ENCODE measurements at places on chromosomes 12 and 14. TPM values are rescaled to one million over a fixed set of nuclear protein-coding genes. Genes with fewer than 3 reads are reported as not detected.

Gene LRP1-AS
- not detected for total RNA-seq

Gene GZMB
- 1.3 TPM for total RNA-seq

Gene NELL2
- total RNA-seq, result 0.65 TPM

Gene CCDC60
- total RNA-seq, result not detected

Gene CRIP1
- 71.8 TPM for total RNA-seq

Gene TWF1
- 11.9 TPM for total RNA-seq

Gene CTSG
- 2.4 TPM for total RNA-seq

Gene AQP6
- total RNA-seq, result not detected

Gene CDH24
- total RNA-seq, result 1.6 TPM

Gene SLIRP
- total RNA-seq, result 212 TPM

Gene B4GALNT3
- 32.1 TPM for total RNA-seq

Gene KLHDC1
- 5.9 TPM for total RNA-seq

Gene CLEC4C
- total RNA-seq, result not detected

Gene COX8C
- total RNA-seq, result 0.94 TPM

DNA sequence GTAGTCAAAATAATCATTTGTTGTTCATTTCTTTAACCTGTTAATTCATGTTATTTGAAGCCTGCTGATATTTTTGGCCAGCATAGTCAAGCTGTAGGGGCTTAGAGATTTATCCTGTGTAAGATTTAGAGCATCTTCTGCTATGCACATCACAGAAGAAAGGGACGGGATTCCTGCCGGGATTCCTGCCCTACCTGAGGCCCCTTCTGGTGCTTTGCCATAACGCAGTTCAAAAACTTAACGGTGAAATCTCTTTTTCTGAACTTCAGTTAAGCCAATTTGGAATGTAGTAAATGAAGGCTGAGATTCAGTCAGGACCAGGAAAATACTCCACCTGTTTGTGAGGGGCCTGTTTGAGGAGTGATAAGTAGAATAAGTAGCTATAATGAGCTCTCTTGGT is 50.7 kb upstream of the TMEM260 start:
- no peak for DNase-seq

- DNase-seq, result no peak
Measured at GRCh38 chr14:60184146-60184904, 19.1 kb upstream of the DHRS7 start.

- no peak for DNase-seq
Measured at GRCh38 chr14:75175677-75176141, 703 bp downstream of the TMED10 start.

GRCh38 chr12:109804820-109805761 is 28.1 kb downstream of the TRPV4 start:
- peak; percentile 83 for DNase-seq

DNA sequence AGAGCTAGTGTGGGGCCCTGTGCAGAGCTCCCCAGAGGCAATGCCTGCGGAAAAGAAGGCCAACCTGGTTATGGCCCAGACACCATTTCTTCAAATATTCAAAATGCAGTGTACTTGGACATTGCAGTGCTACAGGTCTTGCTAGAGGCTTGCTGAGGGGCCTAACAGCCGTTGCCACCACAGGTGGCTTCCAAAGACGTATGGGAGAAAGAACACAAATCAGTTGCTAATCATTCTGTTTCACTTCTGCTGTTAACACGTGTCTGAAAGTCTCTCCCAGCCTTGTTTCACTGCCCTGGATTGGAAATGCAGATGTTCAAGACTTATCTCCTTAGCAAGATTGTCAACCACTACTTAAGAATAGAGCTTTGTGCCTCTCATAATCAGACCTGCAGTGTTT is 925.9 kb downstream of the GALC start:
- no peak for DNase-seq

DNA sequence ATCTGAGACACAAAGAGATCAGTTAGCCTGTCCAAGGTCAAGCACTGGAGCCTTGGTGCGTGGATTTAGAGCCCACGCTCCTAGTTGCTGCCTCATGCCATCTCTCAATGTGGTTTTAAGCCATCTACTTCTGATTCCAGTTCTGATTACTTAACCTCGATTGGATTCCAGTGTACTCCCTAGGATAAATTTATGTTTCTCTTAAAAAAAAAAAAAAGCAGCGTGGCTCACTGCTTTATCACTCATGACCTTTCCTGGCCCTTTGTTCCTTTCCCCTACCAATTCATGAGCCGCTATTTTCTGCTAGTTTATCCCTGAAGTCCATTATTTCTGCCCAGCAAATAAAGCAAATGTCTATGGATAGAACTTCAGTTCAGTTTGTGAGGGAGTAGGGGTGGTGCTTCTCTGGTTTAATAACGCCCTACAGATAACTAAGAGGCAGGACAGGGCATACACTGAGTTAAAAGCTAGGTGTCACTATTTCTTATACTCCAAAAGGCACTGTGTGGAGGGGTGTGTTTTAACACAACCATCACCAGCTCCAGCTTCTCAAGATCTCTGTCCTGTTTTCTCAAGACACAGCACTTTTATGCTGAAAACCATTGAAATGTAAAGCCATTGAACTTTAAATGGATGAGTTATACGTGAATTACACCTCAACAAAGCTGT is 9.8 kb upstream of the PARP11 start:
- DNase-seq, result no peak

GRCh38 chr12:60101715-60102114 is 505.9 kb downstream of the SLC16A7 start:
- DNase-seq, result no peak

DNA sequence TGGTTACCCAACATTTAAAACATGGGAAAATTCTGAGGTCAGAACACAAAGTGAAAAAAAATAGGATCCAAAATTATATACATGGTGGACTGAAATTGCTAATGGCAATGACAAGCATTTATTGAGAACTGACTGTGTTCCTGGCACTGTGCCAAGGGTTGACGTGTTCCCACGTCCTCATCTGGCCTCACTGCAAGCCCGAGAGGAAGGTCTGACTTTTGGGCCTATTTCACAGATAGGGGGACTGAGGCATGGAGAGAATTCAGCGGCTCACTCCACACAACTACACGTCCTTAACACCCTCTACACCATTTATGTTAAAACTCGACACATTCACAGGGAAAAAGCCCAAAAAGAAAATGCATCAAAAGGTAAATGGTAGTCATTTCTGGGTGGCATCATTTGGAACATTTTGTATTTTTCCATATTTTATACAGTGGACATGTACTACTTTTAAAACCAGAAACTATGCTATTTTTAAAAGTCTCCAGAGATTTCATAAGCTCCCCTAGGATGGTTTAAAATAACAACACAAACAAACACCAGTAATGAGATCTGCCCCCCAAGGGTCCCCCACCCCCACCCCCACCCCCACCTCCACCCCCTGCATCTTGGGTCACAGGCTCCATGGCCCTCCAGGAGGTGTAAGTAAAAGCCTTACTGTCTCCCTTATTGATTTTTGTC is 27.7 kb downstream of the CLMN start:
- peak; percentile 84 for DNase-seq

GRCh38 chr14:34874386-34875030 is 652 bp downstream of the BAZ1A start:
- DNase-seq, result peak; percentile 69

DNA sequence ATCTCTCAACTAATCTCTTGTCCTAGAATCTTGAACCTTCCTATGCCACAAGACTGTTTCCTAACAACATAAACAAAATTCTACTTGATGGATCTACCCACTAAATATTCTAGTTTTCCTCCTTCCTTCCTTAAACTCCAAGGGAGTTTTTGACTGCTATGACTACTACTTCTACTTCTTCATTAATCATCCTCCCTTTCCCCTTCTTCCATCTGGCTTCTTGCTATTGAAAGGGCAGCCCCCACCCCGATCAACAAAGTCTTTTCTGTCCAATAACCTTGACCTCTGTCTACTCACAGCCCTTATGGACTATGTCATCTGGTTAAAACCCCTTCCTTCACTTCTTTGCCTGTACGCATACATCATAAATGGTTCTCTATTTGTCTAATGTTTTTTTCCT is 5.6 kb downstream of the LTA4H start:
- DNase-seq, result no peak

- peak; percentile 99 for DNase-seq
Measured at GRCh38 chr14:34539407-34540180, at the start of gene EAPP. EAPP (minus strand) TSS chr14:34539701; CDS start chr14:34539628, 73 bp downstream.

DNA sequence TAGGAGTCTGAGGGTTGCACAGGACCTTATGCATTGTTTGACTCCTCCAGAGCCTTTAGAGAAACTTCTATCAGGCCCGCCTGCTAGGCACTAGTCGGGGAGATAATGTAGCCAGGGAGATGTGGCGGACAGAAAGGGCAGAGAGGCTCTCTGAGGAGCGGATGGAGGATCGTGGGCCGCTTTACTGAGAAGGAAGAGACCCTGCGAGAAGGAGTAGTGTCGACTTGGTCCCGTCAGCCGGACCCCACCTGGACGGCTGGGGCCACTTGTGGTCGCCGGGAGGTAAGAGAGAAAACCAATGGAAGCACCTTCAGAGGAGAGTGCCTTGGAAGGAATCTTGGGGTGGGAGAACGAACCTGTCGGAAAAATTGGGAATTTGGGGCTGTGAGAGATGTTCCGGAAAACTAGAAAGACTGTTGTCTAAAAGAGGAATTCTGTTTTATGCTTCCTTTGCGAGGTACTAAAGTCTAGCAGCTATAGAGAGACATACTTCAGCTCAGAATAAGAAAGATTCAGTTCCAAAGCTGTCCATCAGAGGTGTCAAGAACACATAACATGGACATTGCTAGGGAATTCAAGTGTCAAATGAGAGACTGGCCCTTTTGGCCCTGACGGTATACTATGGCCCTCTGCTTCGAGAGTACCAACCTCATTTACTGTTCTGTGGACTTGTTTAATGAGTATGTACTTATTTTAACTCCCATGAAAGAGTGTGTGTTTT is 660 bp upstream of the MCRS1 start:
- DNase-seq, result no peak

DNA sequence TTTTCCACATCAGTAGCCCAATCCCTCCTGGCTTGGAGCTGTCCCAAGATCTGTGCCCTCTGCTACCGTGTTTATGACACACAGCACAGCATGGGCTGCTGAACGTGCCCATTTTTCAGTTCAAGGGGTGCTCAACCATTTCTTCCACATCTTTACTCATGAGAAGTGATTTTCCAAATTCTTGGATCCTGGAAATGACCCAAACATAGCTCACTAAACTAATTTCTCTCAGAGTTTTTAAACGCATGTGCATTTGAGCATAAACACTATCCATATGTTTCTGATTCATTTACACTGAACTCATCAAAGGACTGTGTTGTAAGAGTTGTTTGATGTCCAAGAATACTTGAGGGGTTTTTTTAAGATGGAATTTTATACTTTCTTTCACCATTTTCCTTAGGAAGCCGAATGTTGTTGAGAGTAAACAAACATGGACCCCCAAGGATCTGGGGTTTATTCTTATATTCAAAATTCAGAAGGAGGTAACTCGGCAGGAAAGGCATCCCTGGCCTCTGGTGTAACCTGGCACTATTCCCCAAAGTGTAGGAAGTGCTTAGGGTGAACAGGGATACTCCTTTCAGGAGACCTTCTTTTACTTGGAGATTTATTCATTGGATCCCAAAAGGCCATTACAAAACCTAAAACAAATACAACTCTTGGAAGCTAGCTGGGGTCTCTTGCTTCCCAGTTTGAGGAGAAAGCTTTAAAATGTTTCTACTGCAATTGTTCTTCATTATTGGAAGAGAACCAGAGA is 215.0 kb downstream of the BMP4 start:
- no peak for DNase-seq

DNA sequence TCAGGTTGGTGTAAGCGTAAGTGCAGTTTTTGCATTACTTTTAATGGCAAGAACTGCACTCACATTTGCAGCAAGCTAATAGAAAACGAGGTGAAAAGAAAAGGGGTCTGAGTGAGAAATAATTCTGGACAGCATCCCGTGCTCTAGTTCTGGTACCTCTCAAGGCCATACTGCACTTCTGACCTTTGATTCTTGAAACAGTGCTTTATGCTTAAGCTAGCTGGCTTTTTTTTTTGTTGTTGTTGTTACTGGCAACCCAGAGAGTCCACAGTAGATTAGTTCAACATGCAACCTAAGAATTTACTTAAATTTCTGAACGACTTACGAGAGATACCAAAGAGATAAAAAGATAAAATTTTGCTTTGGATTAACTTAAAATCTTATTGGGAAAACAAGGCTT is 75.2 kb upstream of the PRKD1 start:
- DNase-seq, result no peak

DNA sequence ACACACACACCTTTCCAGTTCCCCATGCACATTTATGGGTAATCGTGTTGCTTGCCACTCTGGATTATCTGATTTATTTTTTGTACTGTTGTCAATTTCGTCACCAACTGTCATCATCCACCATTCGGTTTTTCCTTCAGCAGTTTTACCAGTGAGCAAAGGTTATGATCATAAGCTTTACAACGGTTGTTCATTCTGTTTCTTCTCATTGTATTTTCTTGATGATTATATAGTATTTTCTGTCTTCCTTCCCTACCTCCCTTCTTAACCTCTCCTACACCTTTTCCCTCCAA is 680 bp downstream of the NECAP1 start:
- DNase-seq, result no peak

- no peak for DNase-seq
Measured at GRCh38 chr12:124125203-124125871, 152.3 kb downstream of the ZNF664 start.

DNA sequence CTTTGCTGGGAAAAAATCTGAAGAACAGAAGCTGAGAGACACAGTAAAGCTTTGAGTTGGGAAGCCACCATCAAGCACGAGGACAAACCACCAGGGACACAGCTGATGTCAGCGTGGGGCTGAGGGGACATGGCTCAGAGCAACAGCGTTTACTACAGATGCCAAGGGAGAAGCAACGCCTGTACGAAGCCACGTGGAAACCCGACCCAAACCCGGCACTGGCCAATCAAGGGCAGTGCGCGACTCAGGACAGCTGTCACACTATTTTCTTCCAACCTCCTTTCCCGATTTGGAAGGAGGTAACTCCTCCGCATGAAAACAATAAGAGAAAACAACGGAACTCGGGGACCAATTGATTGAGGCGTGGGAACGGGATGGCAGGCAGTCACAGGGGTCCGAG is 20.2 kb upstream of the CHGA start:
- DNase-seq, result no peak

- no peak for DNase-seq
Measured at GRCh38 chr14:33675415-33676130, 275.3 kb downstream of the EGLN3 start.

GRCh38 chr14:55877942-55878341 is 240.3 kb upstream of the PELI2 start:
- DNase-seq, result peak; percentile 49

All from Right ventricle myocardium superior (tissue), 1 donor.